ENCODE measurements at places on chromosomes 11 and 22. TPM values are rescaled to one million over a fixed set of nuclear protein-coding genes. Genes with fewer than 3 reads are reported as not detected.

DNA sequence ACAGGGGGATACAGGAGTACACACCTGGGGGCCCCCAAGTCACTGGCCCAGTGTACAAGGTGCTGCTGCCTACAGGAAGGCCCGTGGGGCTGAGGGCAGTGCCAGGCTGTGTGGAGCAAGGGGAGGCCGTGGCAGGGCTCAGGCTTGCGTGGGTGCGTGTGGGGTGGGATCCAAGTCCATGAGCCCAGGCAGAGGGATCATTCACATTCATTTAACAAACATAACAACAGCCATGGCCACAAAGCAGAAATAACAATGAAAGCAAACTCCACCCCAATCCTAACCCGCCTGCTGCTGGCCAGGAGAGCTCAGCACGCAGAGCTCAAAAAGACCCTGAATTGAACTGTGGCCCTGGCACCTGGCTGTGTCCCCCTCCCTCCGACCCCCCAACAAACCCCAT, 17.0 kb upstream of the SCGB1A1 start:
- DNase-seq = peak; percentile 51

DNA sequence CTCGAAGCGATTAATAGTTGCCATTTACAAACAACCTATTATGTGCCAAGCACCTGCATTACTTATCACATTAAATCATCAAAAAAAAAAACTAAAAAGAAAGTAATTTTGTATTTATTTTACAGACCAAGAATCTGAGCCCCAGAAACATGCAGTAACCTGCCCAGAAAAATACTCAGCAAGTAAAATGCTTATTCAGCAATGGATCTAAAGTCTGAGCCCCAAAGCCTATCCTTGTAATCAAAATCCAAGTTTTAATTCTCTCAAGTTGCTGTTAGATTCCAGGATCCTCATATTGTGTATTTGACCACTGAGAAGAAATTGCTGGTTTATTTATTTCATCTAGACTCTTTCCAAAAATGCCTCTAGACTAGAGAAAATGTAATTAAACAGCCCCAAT, 783.3 kb upstream of the API5 start:
- DNase-seq = no peak

The TCF20 gene
- total RNA-seq = 58.2 TPM

DNA sequence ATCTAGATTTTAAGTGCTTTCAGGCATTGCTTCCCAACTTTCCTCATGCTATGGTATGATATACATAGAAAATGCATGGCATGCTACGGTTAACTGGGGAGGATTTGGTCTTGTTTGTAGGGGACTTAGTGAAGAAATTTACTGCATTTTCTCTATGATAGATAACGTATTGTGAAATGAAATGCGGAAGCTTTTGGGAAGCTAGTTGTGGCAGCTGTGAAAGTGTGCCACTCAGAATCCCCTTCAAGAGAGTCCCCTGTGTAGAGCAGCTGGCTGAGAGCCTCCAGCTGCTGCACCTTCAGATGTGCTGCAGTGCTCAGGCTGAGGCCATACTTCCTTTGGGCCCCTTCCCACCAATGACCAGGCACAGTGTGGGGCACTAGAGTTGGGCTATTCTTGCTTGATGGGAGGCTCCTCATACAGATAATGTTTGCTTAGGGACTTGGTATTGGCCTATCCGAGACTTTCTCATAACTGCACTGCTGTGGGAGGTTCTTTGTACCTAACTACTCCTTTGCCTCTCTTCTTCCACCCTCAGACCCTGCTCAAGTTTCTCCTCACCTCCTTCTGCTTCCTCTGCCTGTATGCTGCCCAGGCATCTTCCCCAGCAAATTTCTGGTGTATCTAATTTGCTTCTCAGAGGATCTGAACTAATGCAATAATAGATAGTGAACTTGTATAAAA, 67.3 kb downstream of the HIPK3 start:
- no peak for DNase-seq

- no peak for DNase-seq
Measured at GRCh38 chr11:114080769-114081168, 21.3 kb downstream of the ZBTB16 start.

DNA sequence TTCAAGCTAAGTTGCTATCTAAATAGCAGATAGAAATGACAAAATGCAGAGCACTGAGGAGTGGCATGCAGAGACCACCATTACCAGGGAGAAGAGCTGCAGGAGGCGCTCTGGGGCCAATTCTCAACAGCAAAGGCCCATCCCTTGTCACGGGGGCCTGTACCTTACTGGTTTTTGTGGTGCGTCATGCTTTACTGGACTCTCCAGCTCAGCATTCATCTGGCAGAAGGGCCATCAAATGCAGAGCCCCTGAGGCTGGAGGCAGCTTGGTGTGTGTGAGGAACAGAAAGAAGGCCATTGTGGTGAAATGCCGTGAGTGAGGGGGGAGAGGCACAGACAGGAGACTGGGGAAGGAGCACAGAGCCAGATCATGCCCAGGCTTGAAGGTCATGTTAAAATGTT, 56.5 kb upstream of the NAV2 start:
- no peak for DNase-seq

DNA sequence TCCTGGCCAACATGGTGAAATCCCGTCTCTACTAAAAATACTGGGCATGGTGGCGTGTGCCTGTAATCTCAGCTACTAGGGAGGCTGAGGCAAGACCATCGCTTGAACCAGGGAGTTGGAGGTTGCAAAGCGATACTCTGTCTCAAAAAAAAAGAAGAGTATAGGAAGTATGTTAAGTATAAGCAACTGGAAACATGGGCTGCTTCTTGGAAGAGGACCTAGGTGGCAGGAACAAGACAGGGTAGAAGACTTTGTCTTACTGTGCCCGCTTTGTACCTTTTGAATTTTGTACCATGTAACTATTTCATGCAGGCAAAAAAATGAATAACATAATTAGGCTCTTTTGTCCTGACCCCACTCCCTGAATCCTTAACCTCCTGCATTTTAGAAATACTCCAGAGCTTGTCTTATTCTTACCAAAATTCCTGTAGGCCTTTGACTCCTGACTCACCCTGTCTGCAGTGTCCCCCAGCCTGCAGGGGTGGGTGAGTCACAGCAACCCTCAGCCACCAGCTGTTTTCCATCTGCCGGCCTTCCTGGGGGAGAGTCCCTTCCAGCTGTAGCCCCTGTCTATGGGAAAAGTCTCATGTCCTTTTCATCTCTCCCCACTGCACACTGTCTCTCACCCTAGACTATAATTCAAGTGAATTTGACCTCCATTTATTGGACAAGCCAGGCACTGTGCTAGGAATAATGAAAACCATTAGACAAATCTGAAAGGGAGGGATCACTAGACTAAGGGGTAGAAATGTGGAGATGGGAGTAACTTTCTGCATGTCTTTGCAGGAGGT, 41.8 kb downstream of the TXN2 start:
- DNase-seq = peak; percentile 61

- DNase-seq = no peak
Measured at GRCh38 chr22:37334461-37334858, 52.2 kb downstream of the CYTH4 start.

- no peak for DNase-seq
Measured at GRCh38 chr11:124556828-124557227, 13.0 kb upstream of the OR8A1 start.

DNA sequence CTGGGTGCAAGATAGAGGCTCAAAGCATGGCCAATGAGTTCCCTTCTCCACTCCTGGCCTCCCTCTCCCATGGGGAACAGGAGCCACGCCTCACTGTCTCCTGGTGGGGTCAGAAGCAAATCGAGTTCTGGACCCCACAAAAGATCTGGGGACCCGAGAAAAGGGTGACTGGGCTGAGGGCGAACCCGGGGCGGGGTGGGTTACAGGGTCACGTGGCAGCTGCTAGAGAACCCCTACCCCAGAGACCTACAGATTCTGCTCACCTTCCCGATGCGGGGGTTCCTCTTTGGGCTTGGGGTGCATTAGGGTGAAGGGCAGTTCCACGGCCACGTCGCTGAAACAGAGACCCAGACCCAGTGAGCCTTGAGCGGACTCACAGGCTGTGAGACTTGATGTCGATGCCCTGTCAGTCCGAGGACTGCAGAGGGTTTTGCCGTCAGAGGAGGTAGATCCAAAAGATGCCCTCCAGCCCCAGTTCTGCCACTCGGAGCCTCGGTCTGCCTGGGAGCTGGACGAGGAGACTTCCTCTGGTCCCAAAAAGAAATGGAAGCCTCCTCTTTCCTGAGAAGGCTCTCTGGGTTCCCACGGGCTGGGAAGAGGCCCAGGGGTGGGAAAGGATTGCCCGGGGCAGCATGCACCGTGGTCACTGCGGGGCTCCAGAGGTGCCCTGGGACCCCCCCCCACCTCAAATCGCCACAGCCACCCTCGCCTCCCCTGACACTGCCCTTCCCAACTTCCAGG, 28.2 kb downstream of the TPBGL start:
- no peak for DNase-seq

GRCh38 chr11:33685082-33685481, 15.5 kb downstream of the C11orf91 start:
- DNase-seq = no peak

The MS4A3 gene
- total RNA-seq = not detected

DNA sequence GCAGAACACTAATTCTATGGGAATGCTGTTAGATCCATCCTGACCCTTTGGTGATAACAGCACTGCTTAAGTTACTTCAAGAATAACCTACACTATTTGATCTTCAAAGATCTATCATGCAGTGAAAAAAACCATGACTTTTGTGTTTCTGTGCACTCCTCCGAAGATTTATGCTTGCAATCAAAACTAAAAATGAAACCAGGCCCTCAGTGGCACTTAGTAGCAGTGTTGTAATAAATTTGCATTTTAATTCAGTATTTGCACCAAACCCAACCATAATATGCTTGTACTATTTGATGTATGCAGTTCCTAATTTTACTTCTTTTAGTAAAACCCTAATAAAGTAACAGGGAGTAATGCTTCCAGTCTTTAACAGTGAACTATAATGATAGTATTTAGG, 130.7 kb downstream of the SOX6 start:
- DNase-seq = no peak

DNA sequence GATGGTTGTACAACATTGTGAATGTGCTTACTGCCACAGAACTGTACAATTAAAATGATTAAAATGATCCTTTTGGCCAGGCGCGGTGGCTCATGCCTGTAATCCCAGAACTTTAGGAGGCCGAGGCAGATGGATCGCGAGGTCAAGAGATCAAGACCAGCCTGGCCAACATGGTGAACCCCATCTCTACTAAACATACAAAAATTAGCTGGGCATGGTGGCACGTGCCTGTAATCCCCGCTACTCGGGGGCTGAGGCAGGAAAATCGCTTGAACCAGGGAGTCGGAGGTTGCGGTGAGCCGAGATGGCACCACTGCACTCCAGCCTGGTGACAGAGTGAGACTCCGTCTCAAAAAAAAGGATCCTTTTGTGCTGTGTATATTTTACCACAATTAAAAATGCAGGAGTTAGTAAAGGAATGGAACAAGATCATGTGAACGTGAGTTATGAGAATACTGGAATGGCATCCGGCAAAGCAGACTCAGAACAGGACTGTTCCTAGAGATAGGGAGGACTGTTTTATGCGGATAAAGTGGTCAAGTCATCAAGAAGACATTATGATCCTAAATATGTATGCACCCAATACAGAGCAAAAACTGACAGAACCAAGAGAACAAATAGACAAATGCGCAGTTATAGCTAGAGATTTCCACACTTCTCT, 58.0 kb upstream of the CLDN5 start:
- no peak for DNase-seq

DNA sequence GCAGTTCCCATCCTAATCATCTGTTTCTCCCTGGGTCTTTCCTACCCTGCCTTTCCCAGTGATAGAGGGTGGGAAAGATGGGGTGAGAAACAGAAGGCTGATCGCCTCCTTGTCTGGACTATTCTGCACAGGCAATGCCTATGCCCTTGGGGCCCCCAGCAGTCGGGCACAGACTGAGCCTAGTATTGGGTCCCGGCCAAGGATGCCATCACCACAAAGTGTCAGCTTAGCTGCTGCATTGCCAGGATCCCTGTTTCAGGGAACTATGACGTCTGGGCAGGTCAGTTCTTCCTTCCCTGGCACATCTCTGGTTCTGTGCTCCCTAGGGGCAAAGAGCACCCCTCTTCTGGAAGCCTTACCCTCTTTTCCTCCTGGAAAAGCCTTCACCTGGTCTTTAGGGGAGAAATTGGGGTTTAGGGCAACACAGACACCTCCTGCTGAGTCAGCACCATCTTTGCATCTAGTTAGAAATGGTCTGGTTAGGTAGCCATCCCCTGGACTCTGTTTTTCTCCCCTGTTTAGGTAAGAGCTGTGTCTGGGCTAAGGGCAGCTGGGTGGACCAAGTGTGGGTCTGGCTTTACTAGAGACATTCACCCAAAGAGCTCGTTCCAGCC, 2.1 kb downstream of the ADAMTS8 start:
- DNase-seq = no peak

The MGAT3 gene
- 5.1 TPM for total RNA-seq

The LMNTD2 gene
- total RNA-seq = 19.1 TPM

DNA sequence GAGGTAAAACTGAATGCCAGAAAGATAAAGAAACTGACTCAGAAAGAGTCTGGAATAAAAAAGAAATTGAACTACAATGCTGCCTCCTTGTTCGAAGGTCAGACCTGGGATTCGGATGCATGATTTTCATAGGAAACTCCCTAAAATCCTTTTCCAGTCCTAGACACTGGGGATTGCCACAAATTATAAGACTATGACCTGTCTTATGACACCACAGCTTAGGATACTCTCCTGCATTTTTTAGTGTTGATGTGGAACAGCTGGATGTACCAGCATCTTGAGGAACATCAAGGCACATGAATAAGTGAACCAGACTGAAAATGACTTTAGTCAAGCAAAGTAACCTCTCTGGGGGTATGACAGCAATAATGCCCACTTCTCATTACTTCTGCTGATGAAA, 9.0 kb downstream of the KIRREL3 start:
- DNase-seq = no peak

DNA sequence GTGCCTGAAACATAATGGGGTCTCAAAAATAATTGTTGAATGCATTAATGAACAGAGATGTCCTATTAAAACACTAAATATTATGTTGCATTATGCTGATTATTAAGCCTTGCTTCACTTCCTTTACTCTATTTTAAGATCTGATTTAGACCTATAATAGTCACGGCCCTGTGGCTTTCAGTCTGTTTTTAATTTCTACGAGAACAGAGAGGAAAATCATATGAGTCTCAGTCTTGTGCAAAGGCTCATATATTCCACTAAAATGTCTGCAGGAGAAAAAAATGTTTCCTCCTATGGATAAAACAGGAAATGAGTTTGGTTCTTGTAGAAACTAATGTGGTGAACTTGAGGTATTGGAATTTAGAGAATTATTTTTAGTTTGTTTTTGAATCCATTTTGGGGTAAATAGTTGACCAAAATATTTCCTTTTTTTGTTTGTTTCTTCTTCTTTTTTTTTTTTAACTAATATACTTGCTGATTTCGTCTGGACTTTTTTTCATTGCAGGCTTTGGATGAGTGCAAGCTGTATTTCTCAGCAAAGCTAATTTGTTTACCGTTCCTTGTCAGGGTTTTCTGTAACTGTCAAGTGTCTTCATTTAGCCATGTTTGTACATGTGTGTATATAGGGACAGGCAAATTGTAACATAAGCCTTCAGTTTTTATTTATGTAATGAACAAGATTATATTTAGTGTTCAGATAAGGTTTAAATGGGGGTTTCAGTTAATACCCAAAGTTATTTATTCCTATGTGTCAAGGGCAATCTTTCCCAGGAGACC, 139.1 kb upstream of the DDI1 start:
- DNase-seq = no peak

All from mucosa of descending colon (tissue), 3 donors.